ENCODE measurements at places on chromosomes 2 and 18.
A peak's percentile ranks its signal among the peaks of the same experiment; 100 is the strongest.

DNA sequence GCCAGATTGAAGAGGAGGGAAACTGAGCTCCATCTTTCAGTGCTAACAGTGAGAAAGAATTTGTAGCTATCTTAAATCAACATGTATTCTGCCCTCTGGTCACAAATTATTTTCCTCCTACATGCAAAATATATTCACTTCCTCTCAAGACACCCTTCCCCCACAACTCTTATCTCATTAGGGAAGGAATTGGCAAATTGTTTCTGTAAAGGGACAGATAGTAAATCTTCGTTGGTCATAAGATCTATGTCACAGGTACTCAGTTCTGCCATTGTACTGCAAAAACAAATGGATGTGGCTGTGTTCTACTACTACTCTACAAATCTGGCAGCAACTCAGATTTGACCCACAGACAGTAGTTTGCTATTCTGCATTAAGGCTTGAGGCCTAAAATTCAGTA is 53.0 kb upstream of the CYP20A1 start:
- no peak for DNase-seq

- DNase-seq, result no peak
These were observed 470.8 kb upstream of the TNP1 start for GRCh38 chr2:217330647-217331046.

DNA sequence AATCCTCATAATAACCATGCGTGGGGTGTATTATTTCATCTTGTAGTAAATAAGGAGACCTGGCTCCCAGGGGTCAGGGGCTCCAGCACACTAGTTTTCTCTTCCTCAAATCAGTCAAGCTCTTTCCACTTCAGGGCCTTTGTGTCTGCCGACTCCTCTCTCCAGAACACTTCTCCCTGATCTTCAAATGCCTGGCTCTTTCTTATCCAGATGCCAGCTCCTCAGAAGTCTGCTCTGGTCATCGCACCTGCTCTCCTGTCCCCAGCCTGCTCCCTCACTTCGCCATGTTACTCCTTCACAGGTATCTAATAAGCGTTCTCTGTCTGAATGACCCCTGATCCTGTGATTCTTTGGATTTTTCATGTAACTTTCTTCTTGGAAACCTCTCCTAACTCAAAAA is 62.0 kb downstream of the GYPC start:
- no peak for DNase-seq

- DNase-seq, result no peak
These were observed 17.9 kb downstream of the PPP3R1 start for GRCh38 chr2:68234405-68234804.

DNA sequence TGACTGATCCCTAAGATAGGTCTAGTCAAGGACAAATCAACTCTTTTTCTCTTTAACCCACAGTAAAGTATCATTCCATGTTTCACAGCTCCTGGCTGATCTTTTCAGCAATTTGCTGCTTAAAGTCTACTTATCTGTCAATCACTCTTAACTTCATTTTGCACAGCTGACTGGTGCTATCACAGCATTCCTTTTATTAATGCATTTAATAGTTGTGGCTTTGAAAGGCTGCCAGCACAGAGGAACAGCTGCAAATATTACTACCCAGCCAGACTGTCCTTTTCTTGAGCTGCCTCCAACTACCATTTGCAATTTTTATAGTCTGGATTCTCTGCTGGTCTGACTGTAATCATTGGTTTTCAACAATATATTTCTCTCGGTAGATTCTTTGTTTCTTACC is 303.5 kb downstream of the STK39 start:
- DNase-seq, result no peak

- no peak for DNase-seq
These were observed 151.3 kb downstream of the NR4A2 start for GRCh38 chr2:156181208-156181607.

DNA sequence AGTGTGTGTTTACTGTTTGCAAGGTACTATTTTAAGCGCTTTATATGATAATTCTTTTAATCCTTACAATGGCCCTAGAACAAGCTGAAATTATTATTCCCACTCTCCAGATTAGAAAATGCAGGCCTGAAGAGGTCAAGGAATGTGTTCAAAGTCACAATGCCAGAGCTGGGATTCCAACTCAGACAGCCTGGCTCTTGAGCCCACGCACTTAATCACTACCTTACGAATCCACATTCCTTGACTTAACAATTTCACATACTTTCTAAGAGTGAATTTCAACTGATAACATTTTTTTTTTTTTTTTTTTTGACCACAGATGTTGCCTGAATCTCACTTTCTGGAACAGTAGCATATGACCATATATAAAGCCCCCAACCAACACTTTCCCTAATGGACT is 400.3 kb downstream of the NCKAP5 start:
- DNase-seq, result no peak

GRCh38 chr18:77061281-77061945 is 71.2 kb downstream of the MBP start:
- no peak for DNase-seq

GRCh38 chr2:142722569-142722968 is 154.9 kb upstream of the KYNU start:
- no peak for DNase-seq

GRCh38 chr18:48539406-48540250 is 797 bp downstream of the CTIF start:
- peak; percentile 31 for DNase-seq

- DNase-seq, result no peak
These were observed 191.6 kb downstream of the GLI2 start for GRCh38 chr2:120927265-120927628.

DNA sequence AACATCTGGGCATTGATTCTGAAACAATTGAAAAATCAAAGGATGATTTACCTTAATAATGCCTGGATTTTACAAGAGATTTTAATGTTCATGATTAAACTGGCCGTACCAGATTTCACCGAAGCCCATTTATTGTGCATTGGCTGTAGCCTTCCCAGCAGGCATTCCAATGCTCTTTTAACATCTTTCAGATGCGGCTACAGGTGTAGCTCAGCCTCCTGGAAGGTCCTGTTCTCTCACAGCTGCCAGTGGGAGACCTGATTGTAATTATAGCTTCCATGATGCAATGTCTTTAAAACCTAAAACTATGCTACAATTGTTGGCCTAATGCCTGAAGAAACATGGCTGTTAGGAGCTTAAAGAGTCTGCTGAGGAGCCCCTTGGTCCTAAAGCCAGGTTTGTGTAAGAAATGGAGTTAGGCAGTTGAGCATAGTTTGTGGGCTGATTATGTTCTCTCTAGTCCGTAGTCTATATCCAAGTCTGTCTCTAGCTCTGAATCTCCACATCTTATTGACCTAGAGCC is 147.4 kb downstream of the CERS6 start:
- no peak for DNase-seq

DNA sequence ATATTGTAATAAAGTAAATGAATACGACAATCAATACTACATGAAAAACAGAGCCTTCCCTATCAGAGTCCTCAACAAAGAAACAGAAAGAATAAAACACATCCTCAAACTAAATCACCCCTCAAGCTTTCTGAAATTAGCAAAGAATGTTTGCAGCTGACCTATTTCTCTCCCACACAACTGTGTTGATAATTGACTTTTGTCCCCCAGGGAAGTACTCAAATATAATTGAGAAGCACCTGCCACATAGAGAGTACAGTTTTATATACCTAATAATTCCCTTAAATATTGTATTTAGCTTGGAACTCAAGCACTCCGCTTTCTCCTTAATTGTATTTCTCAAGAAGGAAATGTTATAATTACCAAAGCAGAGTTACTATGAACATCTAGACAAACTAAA is 12.6 kb downstream of the CACNB4 start:
- no peak for DNase-seq

- DNase-seq, result no peak
These were observed 153.3 kb upstream of the RAB12 start for GRCh38 chr18:8455661-8456614.

GRCh38 chr2:67997528-67997900 is 65.3 kb downstream of the C1D start:
- DNase-seq, result no peak

DNA sequence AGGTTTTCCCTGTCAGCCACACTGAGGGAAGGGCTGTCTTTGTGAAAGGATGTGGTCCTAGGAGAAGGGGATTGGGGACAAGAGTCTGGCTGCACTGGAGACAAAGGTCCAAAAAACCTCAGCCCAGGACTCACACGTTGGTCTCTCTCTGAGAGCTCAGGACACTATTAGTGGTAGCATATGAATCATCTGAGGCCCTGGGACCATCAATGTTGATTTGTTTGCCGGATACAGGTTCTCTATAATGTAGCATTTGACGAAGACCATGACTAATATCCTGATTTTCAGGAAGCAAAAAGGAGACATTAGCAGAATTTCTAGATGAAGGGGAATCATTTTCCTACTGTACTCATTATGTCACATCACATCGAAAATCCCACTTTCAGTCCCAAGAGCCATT is 22.2 kb upstream of the DNAH6 start:
- DNase-seq, result no peak

GRCh38 chr18:50806208-50806616 is 13.6 kb downstream of the MRO start:
- DNase-seq, result no peak

DNA sequence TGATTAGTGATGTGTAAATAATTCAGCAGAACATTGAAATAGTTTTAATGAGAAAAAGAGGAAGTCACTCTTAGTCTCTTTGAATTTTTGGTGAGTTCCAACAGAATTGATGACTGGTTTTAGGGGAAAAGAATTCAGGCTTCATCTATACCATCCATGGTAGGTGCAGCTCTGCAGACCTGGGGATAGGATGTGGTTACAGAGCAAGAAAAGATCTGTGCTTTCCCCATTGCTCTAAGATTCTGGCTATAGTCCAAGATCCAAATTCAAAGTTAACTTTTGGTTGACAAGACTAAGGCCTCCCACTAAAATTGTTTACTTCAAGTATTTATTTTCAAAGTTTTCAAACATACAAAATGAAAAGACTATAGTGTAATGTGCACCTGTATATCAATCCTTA is 3.6 kb downstream of the UGT1A10 start:
- DNase-seq, result no peak

GRCh38 chr2:102599486-102599885 is 19.9 kb upstream of the SLC9A2 start:
- DNase-seq, result no peak

DNA sequence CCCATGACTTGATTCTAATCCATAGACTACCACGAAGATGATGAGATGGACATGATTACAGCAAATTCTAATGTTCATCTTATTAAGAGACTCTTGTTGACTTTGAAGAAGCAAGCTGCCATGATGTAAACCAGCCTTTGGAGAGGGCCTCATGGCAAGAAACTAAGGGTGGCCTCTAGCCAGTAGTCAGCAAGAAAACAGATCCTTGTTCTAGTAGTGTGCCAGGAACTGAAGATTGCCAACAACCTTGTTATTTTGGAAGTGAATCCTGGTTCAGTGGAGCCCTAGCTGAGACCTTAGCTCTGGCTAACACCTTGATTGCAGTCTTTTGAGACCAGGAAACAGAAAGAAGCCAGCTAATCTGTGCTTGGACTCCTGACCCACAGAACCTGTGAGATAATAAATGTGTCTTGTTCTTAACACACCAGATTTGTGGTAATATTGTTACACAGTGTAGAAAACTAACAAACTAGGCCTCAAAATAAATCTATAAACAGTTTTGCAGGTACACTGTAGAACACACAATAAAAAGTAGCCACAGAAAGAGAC is 10.0 kb downstream of the PHOSPHO2 start:
- DNase-seq, result no peak

GRCh38 chr2:70906439-70907005 is 29.2 kb upstream of the ATP6V1B1 start:
- DNase-seq, result no peak

- DNase-seq, result no peak
These were observed 453.2 kb upstream of the PIK3C3 start for GRCh38 chr18:41501848-41502247.

GRCh38 chr2:241298673-241299072 is 16.8 kb downstream of the HDLBP start:
- DNase-seq, result no peak

DNA sequence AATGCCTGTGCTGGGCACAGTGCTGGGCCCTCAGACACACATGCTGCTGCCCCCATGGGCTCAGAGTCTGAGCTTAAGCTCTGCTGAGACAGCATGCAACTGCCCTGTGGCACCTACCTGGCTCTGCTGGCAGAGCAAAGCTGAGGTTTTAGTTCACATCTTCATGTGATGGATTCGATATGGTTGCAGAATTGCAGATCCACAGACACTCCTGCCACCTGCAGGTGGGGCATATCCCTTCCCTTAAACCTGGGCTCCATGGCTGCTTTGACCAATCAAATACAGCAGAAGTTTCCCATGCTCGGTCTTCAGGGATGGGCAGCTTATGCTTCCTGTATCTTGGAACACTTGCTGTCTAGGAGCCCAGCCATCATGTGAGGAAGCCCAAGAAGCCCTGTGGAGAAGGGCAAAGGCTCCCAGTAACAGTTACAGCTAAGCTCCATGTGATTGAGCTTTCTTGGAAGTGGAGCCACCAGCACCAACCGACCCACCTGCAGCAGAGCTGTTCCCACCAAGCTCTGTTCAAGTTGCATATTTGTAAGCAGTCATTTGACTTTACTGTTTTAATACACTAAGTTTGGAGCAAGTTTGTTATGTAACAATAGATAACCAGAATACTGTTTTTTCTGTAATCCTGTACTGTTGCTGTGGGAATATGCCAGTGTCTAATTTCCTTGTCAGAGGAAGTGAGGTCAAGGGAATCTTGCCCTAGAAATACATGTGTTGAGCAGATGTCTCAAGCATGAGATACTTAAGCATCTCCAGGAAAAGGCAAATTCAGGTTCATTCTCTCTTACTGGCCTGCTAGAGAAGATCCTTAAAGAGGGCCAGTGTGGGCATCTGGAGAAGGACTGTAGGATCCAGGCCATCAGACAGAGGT is 79.3 kb downstream of the SH3RF3 start:
- no peak for DNase-seq

GRCh38 chr18:33596178-33596854 is 18.3 kb downstream of the ASXL3 start:
- no peak for DNase-seq

DNA sequence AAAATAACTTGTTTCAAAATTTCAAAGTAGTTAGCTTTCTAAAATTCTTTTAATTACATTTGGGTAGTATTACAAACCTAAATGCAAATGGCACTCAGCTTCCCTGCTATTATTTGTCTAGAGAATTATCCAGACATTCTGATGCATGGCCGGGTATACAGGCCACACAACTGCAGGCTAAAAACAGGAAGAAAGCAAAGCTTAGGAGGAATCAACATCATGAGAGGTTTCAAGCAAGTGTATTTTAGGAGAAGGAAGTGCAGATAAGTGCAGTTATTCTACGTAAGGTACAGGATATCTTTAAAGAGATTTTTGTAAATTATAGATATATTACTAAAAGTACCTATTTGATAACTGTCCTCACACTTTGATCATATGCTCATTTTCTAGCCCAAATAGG is 46.8 kb upstream of the RNU4ATAC start:
- no peak for DNase-seq

- no peak for DNase-seq
These were observed 100.7 kb upstream of the ZFP36L2 start for GRCh38 chr2:43327119-43327518.

- no peak for DNase-seq
These were observed 10.6 kb upstream of the NEMP2 start for GRCh38 chr2:190545093-190545492.
